Daoy (cell line): ENCODE measurements at places on chromosomes 3 and 15. TPM values are rescaled to one million over a fixed set of nuclear protein-coding genes. Genes with fewer than 3 reads are reported as not detected.

Gene TNFAIP8L3
- total RNA-seq: 0.97 and 1.0 TPM in 2 replicates

Gene EAF2
- 11.3 and 23.3 TPM in 2 replicates for total RNA-seq

Gene BNC1
- total RNA-seq: 8.5 and 9.1 TPM in 2 replicates

Gene DNASE1L3
- not detected in 2 replicates for total RNA-seq

Gene C3orf80
- 0.06 and 1.0 TPM in 2 replicates for total RNA-seq

Gene TXNRD3
- total RNA-seq: 4.6 and 7.3 TPM in 2 replicates

Gene TM4SF4
- not detected in 2 replicates for total RNA-seq

DNA sequence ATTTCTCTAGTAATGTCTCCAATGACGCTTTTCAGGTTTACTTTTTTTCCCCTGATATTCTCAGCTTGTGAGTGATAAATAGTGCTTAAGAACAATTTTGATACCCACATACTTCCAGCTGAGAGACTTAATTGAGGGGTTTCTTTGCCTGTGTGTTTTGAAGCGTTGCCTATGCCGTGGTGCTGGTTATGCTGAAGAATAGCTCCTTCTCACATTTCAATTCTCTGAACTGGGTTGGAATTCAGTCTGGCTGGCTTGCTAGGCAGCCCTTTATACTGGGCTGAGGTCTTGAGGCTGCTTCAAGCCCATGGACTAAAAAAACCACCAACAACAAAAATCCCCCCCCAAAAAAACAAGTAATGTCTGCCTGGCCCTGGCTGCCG, 87.4 kb downstream of the CHST2 start:
- no peak for DNase-seq

DNA sequence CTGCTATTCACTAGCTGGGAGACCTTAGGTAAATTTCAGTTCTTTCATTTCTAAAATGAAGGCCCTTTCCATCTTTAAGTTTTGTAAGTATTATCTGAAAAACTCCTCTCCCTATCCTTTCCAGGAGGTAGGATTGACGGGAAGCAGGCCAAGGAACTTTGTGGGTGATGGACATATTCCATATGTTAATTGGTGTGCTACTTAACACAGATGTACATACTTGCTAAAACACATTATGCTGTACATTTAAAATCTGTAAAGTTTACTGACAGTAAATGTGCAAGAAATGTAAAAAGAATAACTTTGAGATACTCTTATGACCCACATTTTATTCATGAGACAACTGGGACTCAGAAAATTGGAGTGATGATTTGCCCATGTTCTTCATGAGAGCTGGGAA, 329.8 kb upstream of the LRRC3B start:
- DNase-seq: no peak

Gene NAA80
- total RNA-seq: 0.95 and 1.9 TPM in 2 replicates

DNA sequence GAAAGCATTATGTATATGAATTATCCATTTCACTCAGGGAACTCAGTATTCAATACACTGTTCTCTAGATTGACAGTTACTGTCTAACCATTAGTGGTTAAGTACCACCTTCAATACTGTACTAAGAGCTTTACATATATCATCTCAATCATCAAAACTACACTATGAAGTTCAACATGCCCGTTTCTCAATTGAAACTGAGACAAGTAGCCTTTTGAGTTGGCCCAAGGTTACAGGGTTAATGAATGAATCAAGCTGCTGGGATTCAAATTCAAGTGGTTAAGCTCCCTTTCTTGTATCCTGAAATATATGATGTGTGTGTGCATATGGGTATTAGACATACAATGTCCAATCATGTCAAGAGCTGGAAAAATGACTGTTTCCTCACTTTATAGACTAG, 5.8 kb downstream of the TASOR start:
- no peak for DNase-seq

Gene EPHA3
- total RNA-seq: not detected in 2 replicates

Gene ISG20
- 7.9 and 13.3 TPM in 2 replicates for total RNA-seq

Gene DNAH1
- 0.74 and 1.8 TPM in 2 replicates for total RNA-seq

GRCh38 chr3:128274837-128275236, 121.6 kb downstream of the EEFSEC start:
- peak; percentile 93 for DNase-seq

Gene PLXND1
- 9.1 and 12.1 TPM in 2 replicates for total RNA-seq

DNA sequence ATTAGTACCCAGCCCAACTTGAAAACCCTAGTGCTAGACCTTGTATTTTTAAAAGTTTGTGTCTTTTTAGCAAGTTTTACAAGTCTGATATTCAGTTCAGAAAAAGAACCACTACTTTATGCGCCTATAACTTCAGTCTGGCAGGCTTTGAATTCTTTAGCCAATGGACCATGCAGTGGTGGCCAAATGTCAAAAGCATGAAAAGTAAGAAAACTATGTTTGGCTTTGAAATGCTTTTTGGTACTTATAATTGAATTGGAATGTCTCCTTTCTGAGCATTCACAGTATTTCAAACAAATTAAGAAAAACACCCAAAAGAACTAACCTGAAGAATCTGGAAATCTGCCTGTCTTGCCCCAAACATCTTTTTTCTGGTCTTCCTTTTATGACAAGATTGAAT, 12.8 kb downstream of the WDR48 start:
- DNase-seq: no peak

GRCh38 chr3:111932946-111933345, 45.9 kb upstream of the ABHD10 start:
- DNase-seq: no peak

DNA sequence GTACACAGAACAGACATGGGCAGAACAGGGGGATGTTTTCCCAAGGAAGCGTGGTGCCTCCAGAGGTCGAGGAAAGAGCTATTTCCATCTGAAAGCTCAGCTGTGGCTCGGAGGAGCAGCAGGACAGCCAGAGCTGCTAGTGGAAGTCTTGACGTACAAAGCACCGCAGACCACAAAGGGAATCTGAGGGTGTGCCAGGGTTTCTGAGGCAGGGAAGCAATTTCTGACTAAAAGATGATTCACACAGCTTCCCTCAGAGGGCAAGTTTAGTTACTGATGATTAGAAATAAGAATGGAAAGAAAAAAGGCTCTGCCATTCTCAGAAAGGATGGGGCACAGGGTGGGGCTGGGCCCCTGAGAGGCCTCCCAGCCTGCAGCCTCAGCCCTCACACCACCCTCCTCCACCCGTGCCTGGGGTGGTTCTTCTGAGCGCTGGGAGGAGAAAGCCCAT, 45.8 kb upstream of the SEC13 start:
- peak; percentile 95 for DNase-seq

Gene MEX3B
- 6.1 and 7.7 TPM in 2 replicates for total RNA-seq

Gene CCDC13
- 0.74 and 1.5 TPM in 2 replicates for total RNA-seq

DNA sequence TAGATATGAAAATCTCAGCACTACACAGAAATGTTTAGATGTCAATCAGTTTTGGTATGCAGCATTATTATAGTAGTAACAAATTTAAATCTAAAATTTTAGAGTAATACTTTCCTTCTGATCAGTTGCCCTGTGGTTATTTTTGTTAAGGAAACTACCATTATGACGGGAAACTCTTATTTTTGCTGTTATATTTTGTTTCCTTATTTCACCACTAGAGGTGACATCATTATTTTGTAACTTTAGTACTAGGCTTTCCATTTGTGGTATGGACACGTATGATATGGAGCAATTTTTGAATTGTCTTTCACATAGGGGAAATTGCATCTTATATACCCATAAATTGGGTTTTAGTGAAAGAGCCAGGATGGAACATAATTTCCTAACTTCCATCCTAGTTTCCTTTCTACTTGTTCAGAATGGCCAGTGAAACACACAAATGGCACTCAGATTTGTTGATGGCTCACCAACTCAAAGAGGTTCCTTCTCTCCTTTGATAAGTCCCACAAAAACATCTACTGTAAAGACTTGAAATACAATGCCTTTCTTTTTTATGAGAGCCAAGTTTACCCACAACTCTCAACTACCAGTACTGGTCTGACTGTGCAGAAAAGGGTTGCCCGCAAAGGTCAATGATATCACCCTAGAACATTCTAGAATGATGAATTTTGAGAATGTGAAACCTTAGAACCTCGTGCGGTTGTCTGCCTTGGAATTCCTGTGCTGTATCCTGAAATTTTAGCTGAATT, 19.4 kb upstream of the PPP4R2 start:
- DNase-seq: no peak

DNA sequence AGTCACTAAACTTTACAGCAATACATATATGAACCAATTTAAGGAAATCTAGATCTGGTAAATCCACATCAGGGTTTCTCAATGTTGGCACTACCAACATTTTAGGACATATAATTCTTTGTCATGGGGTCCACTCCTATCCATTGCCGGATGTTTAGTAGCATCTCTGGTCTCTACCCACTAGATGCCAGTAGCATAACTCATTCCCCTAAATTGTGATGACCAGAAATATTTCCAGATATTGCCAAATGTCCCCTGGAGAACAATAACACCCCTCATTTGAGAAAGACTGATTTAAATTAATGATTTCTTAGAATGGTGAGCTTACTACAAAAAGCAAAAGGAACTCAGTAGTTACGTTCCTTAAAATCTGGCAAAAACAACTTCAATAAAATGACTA, 23.1 kb upstream of the ANKRD28 start:
- DNase-seq: no peak

Gene TGM4
- total RNA-seq: 0.17 and 0.51 TPM in 2 replicates

DNA sequence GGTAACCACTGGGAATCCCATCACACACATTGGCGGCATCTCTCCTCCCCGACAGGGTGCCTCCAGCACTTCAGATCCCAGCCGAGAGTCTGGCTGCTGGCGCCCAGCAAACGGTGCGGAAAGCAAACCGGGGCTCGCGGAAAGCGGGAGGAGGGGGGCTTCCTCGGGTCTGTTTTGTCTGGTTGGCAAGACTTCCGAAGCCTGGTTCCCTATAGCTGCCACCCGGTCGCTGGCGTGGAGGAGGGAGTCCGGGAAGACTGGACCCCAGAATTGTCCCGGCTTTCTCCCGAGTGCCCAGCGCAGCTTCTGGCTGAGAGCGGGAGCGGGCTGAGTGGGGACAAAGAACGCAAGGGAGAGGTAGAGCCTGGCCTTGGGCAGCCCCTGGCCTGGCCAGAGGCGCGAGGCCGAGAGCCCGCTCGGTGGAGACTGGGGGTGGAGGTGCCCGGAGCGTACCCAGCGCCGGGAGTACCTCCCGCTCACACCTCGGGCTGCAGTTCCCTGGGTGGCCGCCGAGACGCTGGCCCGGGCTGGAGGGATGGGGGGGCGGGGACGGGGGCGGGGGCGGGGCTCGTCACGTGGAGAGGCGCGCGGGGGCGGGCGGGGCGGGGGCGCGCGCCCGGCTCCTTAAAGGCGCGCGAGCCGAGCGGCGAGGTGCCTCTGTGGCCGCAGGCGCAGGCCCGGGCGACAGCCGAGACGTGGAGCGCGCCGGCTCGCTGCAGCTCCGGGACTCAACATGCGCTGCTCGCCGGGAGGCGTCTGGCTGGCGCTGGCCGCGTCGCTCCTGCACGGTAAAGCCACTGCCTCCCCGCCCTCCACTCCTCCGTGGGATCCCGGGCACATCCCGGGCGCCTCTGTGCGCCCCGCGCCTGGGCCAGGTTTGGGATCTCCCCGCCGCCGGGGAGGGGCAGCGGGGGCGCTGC, at the start of gene CHRNA7:
CHRNA7 (plus strand) TSS at position 654 of the 920 bp plus-strand sequence; CDS start at position 734, 80 bp downstream.
- DNase-seq: peak; percentile 81

Gene CFAP100
- total RNA-seq: not detected in 2 replicates

DNA sequence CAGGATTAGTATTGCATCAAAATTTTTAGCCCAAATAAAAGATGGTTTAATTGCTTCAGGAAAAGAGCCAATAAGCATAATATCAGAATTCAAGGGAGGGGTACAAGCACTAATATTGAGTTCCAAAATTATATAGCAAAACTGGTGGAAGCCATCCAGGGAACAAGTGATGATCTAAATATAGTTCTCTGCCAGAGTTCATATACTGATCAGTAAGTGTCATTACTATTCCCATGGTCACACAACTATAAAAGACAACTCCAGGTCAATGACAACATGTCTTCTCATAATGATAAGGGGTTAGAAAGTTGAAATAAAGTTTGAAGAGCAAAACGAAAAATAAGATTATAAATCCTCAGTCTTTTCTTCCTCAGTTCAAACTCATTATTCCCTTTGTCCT, 57.4 kb downstream of the ZNF280D start:
- no peak for DNase-seq

DNA sequence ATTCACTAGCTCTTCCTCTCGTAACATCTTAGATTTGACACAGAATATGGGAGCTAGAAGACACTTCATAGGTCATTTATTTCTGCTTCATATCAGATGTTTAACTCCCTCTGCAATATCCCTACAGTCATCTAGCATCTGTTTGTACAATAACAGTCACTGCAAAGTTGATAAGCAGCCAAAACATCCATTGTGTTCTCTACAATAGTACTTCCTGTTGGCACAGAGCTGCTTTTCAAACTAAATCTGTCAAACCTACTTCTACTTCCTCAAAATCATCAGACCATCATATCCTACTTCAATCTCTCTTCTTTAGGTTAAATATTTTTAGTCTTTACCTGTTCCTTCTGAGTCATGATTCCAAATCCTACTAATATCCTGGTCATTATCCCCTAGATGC, 233.2 kb downstream of the FGF12 start:
- DNase-seq: no peak

GRCh38 chr3:82044930-82045705, 283.7 kb upstream of the GBE1 start:
- no peak for DNase-seq

Gene SERPINI2
- total RNA-seq: not detected in 2 replicates

Gene FBXW12
- total RNA-seq: not detected in 2 replicates

Gene ZXDC
- total RNA-seq: 8.7 and 10.0 TPM in 2 replicates

Gene PCYT1A
- 68.6 and 76.3 TPM in 2 replicates for total RNA-seq

- no peak for DNase-seq
Measured at GRCh38 chr3:156323466-156323865, 203.1 kb downstream of the KCNAB1 start.

DNA sequence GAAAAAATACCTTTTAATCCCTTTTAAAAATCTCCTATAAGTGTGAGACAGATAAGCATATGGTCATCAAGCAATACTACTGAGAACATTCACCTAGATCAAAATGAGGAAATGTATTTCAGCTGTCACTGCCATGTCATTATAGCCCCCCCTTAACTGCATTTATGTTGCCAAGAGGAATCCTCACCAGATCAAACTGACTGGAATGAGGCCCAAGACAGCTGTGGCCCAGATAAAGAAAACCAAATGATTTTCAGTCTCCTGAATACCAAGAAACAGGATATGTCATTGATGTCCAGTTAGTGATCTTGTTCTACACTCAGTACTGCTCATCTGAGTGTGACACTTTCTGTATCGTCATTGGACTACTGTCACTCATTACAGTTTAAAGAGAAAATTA, 35.1 kb upstream of the CPB1 start:
- DNase-seq: no peak

DNA sequence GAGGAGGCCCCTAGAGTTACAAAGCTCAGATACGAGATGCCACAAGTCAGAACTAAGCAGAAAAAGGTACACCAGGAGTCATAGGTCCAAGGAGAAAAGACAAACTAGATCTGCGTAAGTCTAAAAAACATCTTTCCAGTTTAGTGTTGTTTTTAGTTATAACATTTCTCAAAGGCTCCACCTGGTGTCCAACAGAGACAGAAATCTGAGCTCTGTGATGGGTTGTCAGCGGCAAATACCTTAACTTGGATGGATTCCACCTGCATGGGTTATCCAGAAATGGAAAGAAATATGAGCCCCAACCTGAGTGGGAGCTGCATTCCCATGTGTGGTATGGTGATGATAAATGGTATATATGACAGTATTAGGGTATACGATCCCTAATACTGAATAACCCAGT, 238.6 kb upstream of the CHRM5 start:
- no peak for DNase-seq

Gene CHRD
- total RNA-seq: 0.11 and 1.6 TPM in 2 replicates
